Renal cortex interstitium (tissue), 15 donors: ENCODE measurements at places on chromosomes 2 and 18. TPM values are rescaled to one million over a fixed set of nuclear protein-coding genes. Genes with fewer than 3 reads are reported as not detected.

DNA sequence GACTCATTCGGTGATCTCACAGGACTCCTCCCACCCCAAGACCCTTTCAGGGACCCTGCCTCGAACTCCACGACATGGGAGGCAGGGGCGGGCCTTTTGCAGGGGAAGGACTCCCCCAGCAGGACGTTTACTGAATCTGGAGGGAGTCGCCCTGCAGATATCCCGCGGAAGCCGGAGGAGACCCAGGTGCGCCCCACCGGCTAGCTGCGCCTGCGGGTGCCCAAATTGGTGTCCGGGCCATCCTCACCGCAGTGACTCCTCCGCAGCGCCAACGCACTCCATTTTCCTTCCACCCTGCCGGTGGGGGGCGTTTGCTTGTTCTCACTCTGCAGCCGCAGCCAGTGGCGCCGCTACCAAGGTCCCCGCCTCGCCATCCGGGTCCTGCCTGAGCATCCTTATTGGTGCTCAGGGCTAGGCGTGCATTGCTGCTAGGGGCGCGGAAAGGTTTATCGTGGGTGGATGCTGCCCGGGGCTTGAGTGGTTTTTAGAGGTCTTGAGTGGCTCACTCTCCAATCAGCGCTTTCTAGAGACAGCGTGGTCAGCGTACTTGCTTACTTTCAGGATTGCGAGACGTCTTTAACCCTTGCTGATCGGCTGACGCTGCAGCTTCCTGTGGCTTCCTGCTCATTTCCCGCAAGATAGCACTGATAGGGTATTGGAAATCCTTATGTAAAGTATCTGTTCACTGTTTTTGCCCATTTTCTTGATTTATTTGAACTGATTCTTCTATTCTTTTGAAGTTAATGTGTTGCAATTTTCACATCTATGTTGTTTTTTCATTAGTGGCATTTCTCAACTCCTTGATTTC, 81.4 kb downstream of the BIN1 start:
- peak; percentile 69 for DNase-seq

DNA sequence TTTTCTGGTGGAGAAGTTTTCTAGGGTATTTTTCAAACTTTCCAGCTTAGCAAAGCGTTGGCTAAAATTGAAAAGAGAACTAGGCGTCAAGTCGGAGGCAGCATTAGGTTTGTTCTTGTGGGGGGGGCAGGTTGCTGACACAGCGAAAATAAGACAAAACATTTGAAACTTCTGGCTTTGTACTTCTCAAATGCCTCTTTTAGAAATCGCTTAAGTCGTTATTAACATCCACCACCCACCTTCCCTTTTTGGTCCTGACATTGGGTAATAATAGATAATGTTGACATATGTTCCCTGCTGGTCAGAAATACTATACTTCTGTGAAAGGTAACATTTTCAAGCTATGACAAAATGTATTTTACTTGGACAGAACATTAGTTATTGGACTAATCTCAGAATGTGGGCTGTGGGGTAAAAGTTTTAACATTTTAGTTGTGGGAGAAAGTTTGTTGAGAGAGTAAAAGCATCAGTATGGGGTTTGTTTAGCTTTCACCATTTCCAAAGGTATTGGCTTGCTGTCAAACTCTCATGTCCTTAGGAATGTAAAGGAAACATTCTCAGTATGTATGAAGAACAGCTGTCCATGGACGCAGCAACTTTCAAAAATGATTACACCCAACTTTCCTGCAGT, 88.1 kb upstream of the ZEB2 start:
- no peak for DNase-seq

GRCh38 chr2:214775971-214776370, 33.5 kb downstream of the BARD1 start:
- DNase-seq = no peak

DNA sequence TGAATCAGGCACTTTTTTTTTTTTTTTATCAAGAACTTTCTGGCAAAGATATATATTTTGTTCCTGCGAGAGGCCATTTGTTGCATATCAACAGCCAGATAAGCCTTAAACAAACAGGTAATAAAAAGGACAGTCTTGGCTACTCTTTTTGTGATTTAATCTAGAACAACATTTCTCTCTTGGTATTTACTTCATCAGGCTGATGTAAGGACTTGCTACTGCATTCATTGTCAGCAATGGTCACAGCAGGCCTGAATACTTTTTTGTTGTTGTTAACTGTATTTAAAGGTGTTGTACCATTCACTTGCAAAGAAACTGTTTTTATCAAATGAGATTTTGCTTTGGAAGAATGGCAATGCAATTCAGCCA, 683.8 kb downstream of the IRS1 start:
- no peak for DNase-seq

- DNase-seq = no peak
These were observed 14.1 kb downstream of the PER2 start for GRCh38 chr2:238274152-238274865.

GRCh38 chr2:153819501-153819900, 52.2 kb upstream of the GALNT13 start:
- DNase-seq = no peak

GRCh38 chr2:602571-603359, 74.4 kb downstream of the TMEM18 start:
- DNase-seq = no peak

DNA sequence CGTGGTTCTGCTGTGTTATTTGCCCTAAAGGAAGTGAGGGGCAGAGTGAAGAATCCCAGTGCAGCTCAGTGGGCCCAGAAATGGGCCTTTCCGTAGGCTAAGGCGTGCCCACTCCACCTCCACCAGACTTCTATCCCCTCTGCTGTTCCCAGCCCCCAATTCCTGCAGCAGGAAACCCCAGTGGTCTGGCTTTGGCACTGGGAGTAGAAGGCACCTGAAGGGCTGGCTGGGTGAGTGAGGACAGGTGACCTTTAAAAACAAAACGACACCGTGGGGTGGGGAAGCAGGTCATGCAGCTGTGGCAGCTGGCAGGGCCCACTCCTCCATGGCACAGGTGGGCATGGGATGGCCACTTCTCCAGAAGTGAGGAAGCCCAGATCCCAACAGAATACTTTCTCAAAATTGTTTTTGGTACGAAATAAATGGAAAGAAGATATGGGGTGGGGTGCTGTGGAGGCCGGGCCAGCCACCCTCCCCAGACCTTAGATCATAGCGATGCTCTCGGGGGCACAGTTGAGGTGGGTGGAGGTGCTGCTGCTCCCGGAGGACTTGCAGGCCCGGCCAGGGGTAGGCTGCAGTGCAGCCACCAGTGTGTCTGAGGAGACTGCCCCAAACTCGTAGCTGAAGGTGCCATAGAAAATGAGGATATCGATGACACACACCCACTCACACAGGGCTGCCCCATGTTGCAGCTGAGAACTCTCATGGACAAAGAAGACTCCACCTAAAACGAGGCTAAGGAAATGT, 3.2 kb downstream of the RNF181 start:
- DNase-seq = no peak

- DNase-seq = no peak
These were observed 28.7 kb downstream of the CNTNAP5 start for GRCh38 chr2:124053796-124054195.

GRCh38 chr2:156333274-156333950, 891 bp upstream of the NR4A2 start:
- DNase-seq = no peak

- DNase-seq = no peak
These were observed 1.2 kb downstream of the CBLN2 start for GRCh38 chr18:72542984-72543356.

DNA sequence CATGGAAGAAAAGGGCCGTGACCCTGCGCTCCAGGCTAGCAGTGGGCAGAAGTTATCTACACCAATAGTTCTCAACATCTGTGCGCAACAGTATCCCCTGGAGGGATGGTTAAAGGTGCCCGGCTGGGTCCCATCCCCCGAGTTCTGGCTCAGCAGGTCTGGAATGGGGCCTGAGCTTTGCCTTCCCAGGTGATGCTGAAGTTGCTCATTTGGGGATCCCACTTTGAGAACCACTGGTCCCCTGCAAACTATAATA, 31.1 kb downstream of the DNMT3A start:
- DNase-seq = no peak

- no peak for DNase-seq
These were observed 19.3 kb downstream of the PPP4R1 start for GRCh38 chr18:9594823-9595596.

DNA sequence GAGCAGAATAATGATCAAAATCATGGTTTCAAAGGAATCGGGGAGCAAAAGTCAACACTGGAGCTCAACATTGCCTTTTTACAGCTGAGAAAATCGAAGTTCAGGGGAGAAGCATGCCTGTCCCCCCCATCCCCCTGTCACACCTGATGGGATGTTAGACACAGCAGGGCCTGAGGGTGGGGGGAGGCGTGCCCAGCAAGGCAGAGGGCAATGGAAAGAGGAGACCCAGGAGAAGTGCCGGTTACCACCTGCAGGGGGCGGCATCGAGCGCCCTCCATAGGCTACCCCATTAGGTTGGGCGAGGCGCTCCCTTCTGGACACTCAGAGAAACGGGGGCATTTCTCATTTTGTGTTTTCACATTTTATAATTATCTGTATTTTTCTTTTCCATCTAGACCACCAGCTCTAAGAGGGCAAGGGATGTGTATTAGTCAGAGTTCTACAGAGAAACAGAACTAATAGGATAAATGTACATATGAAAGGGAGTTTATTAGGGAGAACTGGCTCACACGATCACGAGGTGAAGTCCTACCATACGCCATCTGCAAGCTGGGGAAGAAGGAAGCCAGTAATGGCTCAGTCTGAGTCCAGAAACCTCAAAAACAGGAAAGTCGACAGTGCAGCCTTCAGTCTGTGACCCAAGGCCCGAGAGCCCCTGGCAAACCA, 271.3 kb downstream of the LRATD1 start:
- no peak for DNase-seq

- DNase-seq = no peak
These were observed 101.0 kb upstream of the NFU1 start for GRCh38 chr2:69538249-69538648.

DNA sequence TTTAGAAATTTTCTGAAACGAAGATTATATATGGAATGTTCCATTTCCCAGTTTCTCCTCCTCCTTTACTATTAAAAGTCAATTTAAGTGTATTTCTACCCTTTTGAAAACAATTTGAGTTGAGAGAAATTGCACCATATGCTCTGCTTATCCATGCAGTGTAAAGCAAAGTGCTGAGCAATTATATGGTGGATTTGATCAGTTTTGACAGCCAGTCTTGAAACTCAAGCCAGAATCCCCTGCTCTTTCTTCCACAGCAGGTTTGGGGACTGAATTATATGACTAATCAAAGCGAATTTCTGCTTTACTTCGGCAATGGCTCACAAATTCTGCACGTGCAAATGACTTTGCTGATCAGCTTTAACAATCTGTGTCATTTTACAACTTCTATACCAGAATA, 1183.6 kb downstream of the LRP1B start:
- no peak for DNase-seq

DNA sequence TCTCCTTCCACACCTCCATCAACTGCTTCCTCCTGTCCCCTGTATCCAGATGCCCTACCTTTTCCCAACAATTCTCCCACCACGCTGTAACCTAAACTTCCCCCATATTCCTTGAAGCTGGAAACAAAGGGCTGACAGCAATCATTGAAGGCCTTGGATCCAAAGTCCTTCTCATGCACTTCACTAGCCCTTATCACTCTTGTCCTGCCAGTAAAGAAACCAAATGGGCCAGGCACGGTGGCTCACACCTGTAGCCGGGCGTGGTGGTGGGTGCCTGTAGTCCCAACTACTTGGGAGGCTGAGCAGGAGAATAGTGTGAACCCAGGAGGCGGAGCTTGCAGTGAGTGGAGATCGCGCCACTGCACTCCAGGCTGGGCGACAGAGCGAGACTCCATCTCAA, 11.9 kb upstream of the ADNP2 start:
- no peak for DNase-seq

GRCh38 chr2:236558993-236559978, 10.3 kb upstream of the ACKR3 start:
- no peak for DNase-seq

DNA sequence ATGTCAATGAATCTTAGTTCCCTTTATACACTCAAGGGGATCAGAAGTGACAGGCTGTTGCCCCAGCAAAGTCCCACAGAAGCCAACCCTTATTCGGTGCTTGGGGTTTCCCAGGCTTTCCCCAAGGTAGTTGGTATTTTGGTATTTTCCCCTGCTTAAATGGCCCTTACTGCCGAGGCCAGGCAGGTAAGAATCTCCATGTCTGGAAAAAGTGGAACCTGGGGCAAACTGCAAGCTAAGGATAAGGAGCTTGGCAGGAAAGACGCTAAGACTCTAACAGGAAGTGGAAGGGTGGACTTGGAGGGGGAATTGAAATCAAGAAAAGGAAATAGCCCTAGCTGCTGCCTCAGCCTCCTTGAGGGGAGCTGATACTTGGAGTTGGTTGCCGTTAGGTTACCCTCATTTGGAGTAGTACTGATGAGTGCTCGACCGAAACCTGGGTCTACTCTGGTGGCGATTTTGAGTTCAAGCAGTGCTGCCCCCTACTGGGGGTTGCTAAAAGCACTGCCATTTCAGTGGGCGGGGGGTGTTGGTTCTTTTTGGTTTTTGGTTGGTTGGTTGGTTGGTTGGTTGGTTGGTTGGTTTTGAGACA, 3.3 kb upstream of the GPBAR1 start:
- DNase-seq = no peak

GRCh38 chr2:233519787-233520611, 46.6 kb downstream of the USP40 start:
- no peak for DNase-seq

- DNase-seq = no peak
These were observed 114.3 kb downstream of the C1D start for GRCh38 chr2:67948506-67948905.

DNA sequence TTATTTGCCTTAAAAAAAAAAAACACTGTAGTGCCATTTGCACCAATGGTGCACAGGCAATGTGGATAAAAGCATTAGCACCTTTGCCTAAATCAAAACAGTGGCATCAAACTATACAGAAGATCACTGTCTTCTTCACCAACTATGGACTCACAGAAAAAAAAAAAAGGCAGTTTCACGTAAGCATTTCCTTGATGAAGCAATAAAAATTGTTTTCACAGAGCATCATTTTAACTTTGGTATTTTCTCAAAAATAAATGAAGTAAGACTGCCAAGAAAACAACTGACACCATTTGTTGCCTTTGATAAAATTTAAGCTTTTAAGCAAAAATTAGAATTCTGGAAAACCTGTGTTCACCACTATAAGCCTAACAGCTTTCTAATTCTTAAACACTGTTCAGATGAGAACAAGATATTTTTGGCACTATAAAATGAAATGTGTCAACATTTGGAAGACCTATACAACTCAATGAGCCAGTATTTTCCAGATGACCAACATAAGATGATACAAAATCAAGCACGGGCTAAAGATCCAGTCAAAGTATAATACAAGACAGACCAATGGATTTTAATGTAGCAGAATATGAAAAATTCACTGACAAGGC, 21.1 kb downstream of the METTL8 start:
- DNase-seq = no peak

- DNase-seq = no peak
These were observed 18.4 kb upstream of the VIT start for GRCh38 chr2:36677996-36678605.

- no peak for DNase-seq
These were observed 176.8 kb downstream of the LOXHD1 start for GRCh38 chr18:46480226-46480625.

Gene SETBP1
- polyA plus RNA-seq = 30.9 TPM

Gene DSEL
- polyA plus RNA-seq = 31.0 TPM

Gene EMILIN2
- 15.1 TPM for polyA plus RNA-seq

Gene ROCK1
- 70.8 TPM for polyA plus RNA-seq

Gene MYL12A
- polyA plus RNA-seq = 475 TPM

Gene CRYGD
- not detected for polyA plus RNA-seq

Gene DCTN1
- 169 TPM for polyA plus RNA-seq

Gene ATOH8
- 16.0 TPM for polyA plus RNA-seq

Gene ERMN
- polyA plus RNA-seq = 0.56 TPM

Gene LYPD1
- polyA plus RNA-seq = 117 TPM

Gene C2orf78
- not detected for polyA plus RNA-seq

Gene CDK15
- 1.2 TPM for polyA plus RNA-seq

Gene BMP10
- not detected for polyA plus RNA-seq

Gene VWA3B
- polyA plus RNA-seq = 0.47 TPM

Gene PROM2
- polyA plus RNA-seq = 28.8 TPM

Gene PLEKHB2
- polyA plus RNA-seq = 82.5 TPM
